ENCODE measurements at places on chromosomes 13 and 19.
A peak's percentile ranks its signal among the peaks of the same experiment; 100 is the strongest.

GRCh38 chr13:41848435-41849255 is 112.3 kb downstream of the VWA8 start:
- DNase-seq = no peak

- DNase-seq = no peak
Measured at GRCh38 chr13:81207231-81207630, 866.3 kb upstream of the SPRY2 start.

- no peak for DNase-seq
Measured at GRCh38 chr13:60765700-60766411, 368.8 kb downstream of the TDRD3 start.

- DNase-seq = no peak
Measured at GRCh38 chr13:30846866-30847265, 59.2 kb upstream of the MEDAG start.

DNA sequence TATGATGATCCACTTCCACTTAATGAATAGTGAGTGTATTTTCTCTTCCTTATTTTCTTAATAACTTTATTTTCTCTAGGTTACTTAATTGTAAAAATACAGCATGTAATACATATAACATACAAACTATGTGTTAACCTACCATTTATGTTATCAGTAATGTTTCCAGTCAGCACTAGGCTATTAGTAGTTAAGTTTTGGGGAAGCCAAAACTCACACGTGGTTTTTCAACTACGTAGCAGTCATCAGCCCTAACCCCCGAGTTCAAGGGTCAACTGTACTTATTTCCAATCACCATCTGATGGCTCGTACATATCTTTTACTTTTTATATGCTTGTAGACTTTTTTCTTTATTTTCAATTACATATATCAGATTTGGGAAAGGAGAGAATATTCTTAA is 95.7 kb downstream of the TNFSF13B start:
- DNase-seq = no peak

- DNase-seq = no peak
Measured at GRCh38 chr13:39692660-39693438, 37.4 kb downstream of the COG6 start.

DNA sequence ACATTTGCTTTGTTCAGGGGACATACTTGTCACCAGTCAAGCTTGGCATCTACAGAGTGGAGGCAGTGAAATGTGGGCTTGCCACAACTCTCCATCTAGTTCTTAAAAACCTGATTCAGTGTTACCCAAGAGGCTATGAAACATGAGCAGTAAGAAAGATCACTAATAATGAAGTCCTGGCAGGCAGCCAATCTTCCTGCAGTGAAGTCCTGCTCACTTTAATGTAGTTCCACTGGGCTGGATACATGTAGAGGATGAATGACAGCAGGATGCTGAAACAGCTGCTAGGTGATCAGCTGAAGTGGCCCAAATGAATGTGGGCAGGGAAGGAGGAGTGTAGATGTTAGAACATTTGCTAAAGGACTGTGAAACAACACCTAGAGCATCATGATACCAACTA is 1213.1 kb downstream of the OLFM4 start:
- no peak for DNase-seq

GRCh38 chr13:40438999-40439797 is 227.2 kb downstream of the FOXO1 start:
- peak; percentile 13 for DNase-seq

DNA sequence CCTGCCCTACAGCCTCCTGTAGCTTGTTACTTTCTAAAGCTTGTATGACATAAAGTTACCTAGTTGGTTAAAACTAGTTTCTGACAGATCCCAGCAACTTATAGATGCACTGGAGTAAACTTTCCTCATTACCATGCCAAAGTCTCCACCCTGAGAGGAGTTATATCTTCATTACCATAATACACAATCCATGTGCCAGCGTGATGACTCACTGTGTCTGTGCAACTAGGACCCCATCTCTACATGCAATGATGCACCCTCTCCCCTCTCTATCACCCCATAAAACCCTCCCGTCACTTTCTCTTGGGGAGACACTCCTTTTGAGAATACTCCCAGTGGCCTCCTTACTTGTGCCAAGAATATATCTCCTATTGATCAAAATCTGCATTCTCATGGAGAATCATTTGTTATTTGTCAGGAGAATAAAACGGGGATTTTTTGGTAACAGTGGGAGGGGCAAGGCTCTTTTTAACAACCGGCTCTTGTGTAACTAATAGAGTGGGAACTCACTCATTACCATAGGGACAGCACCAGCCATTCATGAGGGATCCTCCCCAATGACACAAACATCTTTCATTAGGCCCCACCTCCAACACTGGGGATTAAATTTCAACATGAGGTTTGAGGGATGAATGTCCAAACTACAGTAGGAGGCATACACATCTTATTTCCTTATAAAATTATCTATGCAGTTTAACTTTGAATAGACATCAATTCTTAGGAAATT is 235.1 kb upstream of the ATXN8OS start:
- DNase-seq = no peak
